ENCODE measurements at places on chromosomes 7 and 10.

GRCh38 chr10:47423476-47423875, 39.4 kb upstream of the ZNF488 start:
- DNase-seq = no peak

GRCh38 chr10:78283069-78283682, 249.5 kb downstream of the RPS24 start:
- no peak for DNase-seq

DNA sequence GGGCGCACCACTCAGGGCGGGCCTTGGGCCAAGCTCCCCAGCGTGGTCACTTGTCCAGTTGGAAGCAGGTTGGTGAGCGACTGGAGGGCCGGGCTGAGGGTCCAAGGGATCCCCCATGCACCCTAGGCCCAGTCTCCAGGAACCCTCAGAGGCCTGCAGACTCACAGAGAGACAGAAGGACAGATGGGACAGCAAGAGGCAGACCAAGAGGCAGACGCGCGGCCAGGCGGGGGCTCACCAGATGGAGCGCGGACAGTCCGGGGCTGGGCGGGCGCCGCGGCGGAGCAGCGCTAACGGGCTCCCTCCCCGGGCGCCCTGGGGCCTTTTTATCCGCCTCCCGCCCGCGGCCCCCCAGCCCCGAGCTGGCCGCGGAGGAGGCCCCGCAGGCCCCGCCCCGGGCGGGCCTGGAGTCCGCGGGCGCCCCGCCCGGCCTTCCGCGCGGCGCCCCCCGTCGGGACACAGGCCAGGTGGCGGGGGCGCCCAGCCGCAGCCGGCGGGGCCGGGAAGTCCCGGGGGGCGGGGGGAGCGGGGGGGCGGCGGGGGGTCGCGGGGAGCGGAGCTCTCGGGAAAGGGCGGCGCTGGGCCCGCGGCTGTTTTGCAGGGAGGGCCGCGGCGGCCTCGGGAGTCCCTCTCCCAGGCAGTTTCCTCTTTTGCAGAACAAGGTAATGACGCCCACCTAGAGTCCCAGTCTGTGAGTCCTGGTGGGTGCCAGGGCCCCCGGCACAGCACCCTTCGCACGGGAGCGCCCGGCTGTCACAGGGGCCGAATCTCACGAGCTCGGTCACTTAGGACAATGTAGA, at the start of gene LOXL4:
LOXL4 (minus strand) TSS at position 301 of the 800 bp plus-strand sequence. CDS start 5,175 bp downstream, outside the sequence.
- DNase-seq = no peak

- DNase-seq = no peak
Measured at GRCh38 chr10:89535171-89536012, at the start of gene SLC16A12. SLC16A12 (minus strand) TSS chr10:89535594; CDS start chr10:89462578, 73,016 bp downstream.

DNA sequence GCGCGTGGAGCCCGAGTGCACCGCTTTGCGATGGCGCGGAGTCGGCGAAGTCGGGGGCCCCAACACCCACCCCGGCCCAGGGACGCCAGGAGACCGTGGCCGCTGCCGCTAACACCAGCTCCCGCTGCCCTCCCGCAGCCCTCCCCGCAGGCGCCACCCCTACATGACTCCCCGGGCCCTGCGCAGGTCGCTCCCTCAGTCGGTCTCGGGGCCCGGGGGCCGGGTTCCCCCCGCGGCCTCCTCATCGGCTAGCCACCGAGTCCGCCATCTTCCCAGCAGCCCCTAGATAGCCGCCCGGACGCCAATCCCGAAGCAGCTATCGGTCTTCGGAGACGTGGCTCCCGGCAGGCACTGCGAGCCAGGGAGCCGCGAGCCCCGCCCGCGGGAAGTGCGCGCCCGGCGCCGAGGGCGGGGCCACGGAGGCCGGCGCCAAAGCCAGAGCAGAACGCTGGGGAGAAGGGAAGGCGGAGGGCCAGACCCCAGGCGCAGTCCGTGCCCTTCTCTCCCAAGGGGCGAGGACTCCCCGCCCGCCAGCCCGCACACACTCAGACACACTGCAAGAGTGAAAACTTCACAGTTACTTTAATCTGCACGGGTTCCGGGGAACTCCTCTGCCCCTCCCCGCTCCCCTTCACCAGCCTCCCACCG, at the start of gene FASTK:
FASTK (minus strand) TSS at position 288 of the 648 bp plus-strand sequence; CDS start at position 245, 43 bp downstream.
- DNase-seq = peak; percentile 92

DNA sequence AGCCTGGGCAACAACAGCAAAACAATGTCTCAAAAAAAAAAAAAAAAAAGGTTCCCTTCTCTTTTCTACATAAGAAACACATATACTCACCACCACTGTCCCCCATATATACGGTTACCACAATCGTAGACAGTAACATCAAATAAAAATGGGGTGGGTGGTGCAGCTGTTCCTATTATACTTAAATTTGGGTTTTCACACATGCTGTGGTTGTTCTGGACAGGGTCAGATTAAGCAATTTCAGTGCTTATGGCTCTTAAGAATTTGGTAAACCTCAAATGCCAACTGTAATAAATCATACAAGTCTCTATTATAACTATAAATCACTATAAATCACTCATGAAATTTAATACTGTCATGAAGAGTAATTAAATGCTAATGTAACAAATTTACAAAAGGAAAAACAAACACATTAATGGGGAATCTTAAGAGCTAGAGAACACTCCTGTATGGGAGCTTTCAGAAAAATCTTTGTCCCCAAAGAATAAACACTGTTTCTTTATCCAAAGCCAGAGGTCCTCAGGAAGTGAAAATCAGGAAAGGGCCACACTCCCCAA, 143.6 kb downstream of the GLI3 start:
- DNase-seq = no peak

GRCh38 chr10:22682237-22683139, 31.9 kb downstream of the PIP4K2A start:
- no peak for DNase-seq

DNA sequence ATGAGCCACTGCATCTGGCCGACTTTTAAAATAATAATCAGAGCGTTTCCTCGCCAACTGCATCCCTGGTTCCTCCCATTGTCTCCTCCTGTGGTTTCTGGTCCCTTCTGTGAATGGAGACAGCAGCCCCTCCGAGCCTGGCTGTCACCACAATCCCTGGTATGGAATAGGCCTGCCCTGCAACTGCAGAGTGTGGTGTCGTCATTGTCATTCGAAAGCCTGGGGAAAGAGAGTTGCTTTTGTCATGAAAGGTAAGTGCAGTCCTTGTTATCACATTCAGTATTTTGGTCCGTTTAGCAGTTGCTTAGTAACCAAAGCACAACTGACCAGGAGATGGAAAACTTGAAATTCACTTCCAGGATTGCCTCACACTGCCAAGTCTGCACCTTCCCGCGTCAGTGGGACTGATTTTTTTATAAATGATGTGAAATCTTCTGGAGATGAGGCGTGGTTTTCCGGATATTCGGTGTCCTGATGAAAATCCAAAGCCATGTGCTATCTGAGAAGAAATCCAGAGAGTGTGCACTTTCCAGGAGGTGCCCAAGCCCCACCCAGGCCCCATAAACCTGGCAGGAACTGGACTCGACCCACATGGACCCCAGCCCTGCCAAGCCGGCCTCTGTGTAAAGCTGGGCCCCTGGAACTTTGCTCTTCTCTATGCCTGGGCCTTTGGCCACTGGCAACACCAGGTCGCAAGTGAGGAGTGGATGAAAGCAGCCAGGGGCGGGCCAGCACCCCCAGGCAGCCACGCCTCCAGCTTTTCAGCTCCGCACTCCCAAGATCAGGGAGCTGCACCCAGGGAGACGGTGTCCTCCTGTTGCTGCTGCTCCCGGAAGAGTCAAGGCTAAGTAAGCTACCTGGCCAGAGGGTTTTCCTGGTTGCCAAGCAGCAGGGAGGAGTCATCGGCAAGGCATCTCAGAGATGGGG, 133.7 kb upstream of the SH2B2 start:
- peak; percentile 97 for DNase-seq

DNA sequence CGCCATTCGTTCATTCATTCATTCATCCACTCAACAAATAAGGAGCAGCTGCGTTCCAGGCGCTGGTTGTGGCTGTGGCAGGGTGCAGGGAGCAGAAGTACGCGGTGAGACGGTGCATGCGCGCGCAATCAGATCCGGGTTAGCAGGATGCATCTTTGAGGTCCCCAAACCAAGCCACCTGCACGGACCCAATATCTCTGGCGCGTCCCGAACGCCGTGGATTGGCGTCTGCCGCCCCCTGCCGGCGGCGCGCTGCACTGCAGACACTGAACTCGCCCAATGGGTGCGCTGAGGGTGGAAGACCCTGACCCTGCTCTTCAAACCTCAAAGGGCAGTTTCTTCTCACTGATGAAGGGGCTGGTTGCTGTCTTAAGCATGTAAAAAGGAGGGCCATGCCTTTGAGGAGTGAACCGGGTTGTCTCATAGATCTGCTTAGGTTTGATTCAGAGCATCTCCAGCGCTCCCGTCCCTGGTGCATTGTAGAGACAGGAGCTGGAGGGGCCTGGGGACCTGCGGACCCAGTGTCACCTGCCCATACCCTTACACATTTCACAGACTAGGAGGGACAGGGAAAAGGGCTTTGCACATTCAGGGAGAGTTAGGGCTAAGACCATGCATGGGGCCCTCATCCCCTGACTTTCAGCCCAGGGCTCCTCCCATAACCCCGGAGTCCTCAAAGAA, 102.5 kb downstream of the RAMP3 start:
- no peak for DNase-seq

DNA sequence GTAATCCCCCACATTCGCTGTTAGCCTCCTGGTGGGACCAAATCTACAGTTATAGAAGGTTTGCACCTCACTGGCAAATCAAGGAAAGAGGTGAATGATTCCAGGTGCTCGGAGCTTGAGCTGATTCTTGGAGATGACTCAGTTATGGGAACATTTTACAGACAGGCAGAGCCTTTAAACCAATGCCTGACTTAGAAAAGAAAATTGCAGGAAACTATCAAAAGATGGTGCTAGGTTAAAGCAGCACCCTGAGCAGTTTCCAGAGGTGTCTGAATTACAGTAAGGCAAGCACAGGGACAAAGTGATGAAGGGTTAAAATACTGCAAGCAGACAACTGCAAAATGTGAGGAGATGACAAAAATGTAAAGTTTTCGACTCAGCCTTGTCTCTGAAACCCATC, 2.9 kb downstream of the LRRTM3 start:
- no peak for DNase-seq

DNA sequence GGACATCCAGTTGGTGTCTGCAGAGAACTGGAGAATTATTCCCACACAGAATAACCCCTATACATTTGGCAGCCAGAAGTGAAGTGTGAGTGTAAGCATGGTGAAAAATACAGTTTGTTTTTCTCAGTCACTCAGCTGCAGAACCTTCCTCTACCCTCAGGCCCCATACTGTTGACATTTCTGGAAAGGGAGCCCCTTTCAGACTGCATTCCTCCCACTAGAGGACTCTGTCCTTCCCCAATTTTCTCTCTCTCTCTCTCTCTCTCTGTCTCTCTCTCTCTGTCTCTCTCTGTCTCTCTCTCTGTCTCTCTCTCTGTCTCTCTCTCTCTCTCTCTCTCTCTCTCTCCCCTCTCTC, 86.8 kb upstream of the STEAP1B start:
- no peak for DNase-seq

GRCh38 chr10:74050653-74051052, 52.7 kb downstream of the VCL start:
- DNase-seq = no peak

DNA sequence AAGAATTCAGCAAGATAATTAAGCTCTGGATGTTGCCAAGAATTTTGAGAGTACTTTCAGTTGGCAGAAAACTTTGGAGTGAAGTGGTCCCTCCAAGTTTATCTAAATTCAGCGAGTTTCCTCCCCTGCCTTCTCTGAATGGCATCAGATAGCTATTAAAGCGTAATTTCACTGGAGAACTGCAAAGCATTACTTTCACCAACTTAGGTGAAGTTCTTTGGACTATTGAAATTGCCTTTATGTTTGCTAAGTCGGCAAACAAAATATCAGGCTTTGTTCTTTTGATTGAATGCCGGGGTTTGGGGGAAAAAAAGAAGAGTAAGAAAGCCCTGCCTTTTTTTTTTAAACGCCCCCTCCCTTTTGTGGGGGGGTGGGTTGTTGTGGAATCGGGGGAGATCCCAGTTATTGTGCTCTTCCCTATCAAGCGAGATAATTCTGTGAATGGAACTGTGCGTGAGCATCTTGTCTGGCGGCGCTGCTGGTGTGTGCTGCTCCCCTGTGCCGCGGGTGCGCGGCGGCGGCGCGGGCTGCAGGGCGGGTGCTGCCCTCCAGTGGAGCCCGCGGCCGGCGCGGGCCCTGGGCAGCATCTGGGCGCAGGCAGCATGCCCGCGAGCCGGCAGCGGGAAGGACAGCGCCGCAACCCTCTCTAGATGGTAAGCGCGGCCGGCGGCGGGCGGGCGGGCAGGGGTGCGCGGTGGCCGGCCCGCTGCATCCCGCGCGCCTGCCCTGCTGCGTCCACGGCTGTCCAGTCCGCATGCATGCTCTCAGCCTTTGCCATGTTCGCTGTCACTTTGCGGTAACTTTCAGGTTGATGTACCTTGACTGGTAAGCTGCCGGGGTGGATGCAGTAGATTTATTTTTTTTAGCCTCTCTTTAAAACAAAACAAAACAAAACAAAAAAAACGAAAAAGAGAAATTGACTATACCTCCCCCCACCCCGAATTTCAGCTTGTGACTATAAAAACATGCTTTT, 176.5 kb downstream of the TCF7L2 start:
- DNase-seq = peak; percentile 71

GRCh38 chr10:61621605-61622051, 41.1 kb upstream of the CABCOCO1 start:
- no peak for DNase-seq

GRCh38 chr7:44460325-44460724, 30.1 kb downstream of the NUDCD3 start:
- no peak for DNase-seq

DNA sequence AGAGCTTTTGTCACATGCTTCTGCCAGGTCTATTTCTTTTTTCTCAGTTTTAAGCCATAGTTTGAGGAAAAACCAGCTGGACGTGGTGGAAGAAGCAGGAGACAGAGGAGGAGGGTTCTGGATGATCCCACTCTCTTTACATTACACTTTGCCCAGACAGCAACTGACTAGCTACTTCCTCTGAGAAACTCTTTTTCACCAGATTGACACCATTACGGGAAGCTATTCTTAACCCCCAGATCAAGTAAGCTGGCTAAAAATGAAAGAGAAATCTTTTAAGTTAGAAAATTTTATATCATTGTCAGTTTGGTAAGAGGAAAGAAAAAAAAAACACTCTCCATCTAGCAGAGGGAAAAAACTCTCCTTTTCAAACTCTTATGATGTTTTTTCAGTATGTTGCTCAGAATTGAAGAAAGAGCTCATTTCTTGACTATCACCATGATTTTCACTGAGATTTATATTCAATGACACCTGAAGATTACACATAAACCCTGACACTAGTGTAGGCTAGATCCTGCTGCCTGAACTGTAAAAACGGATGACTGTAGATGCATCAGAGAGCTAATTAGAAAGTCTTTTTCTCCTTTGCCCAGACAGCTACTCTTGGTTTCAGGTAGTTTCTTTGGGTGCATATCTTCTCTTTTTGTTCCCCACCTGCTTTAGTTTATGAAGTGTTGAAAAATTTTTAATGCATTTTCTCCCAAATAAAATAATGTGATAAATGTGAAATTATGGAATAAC, 203.1 kb downstream of the TFEC start:
- DNase-seq = no peak

DNA sequence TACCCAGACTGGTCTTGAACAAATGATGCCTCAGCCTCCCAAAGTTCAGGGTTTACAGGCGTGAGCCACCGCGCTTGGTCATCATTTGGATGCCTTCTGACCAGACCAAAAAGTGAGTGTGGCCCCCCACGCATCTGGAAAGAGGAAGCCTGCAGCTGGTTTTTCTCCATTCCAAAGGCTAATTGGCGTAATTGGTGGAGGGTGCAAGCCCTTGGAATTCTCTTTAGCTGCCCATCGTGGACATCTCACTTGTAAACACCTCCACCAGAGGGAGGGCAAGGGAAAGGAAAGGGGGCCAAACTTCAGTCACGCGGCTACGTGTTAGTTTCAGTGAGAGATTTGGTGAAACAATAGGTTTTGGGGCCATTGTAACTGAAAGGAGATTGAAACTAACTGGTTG, 4.1 kb upstream of the ARHGAP21 start:
- DNase-seq = no peak

Measured in RWPE2 (cell line).